ENCODE measurements at places on chromosomes 16 and 17.

GRCh38 chr17:41073676-41074075 lies 8.0 kb upstream of the KRTAP2-4 start:
- H3K27me3 ChIP-seq = peaks cover 13% of the 10 kb centered on the region
- no peak overlapping the region for H3K27ac ChIP-seq
- no peaks in the 10 kb centered on the region for H3K4me1 ChIP-seq
- no peak overlapping the region for H3K4me3 ChIP-seq
- DNase-seq = no peak
- H3K36me3 ChIP-seq = no peaks in the 10 kb centered on the region

- no peak for DNase-seq
- peaks cover 58% of the 10 kb centered on the region for H3K4me1 ChIP-seq
- H3K4me3 ChIP-seq = no peak overlapping the region
- no peaks in the 10 kb centered on the region for H3K27me3 ChIP-seq
- no peaks in the 10 kb centered on the region for H3K36me3 ChIP-seq
Observed at GRCh38 chr17:12673788-12674187, 8.1 kb downstream of the MYOCD start.

DNA sequence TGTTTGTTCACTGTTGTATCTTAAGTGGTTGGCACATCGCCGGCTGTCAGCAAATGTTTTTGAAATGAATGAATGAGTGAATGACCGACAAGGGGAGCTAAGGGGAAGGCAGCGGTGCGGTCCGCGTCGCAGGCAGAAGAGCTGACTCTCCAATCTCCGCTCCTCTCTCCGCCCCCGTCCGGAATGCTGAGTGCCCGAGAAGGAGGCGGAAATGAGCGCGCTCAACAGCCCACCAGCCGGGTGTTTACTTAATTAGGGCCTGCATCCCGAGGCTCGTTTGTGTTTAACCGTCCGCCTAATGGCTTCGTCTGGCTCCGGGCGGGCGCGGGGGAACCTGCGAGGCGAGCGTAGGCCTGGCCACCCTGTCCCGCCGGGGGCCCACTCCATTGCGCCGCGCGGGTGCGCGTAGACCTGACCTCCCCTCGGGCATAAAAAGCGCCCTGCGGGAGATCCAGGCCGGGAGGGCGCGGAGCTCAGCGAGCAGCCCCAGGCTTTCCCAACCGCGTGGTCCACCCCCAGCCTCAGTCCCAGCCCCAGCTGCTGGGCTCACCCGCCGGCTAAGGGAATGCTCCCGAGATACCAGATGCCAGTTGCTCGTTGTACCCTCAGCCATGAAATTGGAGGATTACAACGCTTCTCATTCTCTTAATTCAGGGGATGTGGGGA lies 2.5 kb upstream of the CDH3 start:
- H3K36me3 ChIP-seq = no peaks in the 10 kb centered on the region
- H3K4me3 ChIP-seq = no peak overlapping the region
- no peak overlapping the region for H3K27ac ChIP-seq
- peaks cover 9% of the 10 kb centered on the region for H3K27me3 ChIP-seq
- peaks cover 17% of the 10 kb centered on the region for H3K4me1 ChIP-seq

DNA sequence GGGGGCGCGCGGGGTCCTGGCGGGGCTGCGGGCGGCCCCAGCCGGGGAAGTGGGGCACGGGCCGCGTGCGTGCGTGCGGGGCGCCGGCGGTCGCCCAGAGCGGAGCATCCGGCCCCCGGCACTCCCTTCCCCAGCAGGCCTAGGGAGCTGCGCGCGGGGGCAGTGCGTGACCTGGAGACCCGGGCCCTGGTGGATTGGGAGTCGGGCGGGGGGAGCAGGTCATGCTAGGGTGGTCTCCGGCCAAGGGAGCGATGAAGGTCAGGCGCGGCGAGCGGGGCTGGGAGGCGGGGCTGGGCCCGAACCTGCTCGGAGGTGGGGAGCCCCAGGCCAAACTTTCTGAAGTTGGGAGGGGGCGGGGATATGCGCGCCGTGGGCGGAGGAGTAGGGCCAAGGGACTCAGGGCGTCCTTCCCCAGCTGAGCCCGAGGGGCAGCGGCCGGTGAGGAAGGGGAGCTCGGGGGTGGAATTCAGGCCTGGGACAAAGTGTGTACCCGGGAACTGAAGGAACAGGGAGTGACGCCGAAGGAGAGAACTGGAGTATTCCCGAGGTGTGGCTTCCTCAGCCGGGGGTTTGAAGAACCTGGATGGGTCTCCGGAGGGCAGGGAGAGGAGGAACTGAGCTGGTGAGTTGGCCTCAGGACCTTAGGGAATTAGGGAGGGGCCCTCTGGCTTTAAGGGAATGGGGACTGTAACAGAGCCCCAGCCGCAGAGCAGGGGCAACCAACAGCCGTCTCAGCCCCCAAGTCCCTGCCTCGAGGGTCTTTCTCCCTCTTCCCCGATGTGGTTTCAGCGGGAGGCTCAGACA lies 589 bp downstream of the XYLT2 start:
- no peaks in the 10 kb centered on the region for H3K36me3 ChIP-seq
- no peaks in the 10 kb centered on the region for H3K27me3 ChIP-seq
- peak overlapping the region; percentile 22 for H3K27ac ChIP-seq

All from heart right ventricle (tissue), 16 donors.